ENCODE measurements at places on chromosomes 1 and 21.

DNA sequence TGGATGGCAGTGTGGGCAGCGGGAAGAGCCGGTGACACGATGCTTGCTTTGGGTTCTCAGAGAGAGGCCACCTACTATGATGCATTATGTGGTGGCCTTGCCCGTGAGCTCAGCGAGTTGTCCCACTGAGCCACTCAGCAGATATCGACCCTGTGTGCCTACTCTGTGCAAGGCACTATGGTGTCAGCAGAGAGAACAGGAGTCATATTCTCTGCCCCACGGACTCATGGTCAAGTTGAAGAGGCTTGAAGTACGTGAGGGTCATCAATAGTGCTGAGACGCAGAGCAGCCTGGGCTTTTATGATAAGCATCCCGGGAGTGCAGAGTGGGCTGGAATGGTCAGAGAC lies 466.2 kb downstream of the CAMTA1 start:
- no peak for DNase-seq

DNA sequence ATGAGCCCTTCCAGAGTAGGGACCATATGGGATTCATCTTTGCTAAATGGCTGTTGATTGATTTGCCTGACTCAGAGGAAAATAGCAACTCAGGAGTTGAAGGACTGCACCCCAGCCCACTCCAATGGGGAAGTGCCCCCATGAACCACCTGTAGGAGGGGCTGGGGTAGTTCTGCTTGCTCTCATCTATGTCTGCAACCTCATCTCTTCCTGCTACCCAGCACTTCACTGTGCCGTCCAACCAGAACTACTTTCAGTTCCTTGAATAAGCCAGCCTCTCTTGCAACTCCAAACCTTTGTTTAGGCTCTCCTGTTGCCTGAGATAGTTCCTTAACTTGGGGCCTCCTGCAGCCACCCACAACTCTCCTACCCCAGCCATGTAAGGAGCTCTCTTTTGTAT lies 26.6 kb downstream of the BEND5 start:
- no peak for DNase-seq

- no peak for DNase-seq
These were observed 156.8 kb upstream of the POU3F1 start for GRCh38 chr1:38203441-38203840.

DNA sequence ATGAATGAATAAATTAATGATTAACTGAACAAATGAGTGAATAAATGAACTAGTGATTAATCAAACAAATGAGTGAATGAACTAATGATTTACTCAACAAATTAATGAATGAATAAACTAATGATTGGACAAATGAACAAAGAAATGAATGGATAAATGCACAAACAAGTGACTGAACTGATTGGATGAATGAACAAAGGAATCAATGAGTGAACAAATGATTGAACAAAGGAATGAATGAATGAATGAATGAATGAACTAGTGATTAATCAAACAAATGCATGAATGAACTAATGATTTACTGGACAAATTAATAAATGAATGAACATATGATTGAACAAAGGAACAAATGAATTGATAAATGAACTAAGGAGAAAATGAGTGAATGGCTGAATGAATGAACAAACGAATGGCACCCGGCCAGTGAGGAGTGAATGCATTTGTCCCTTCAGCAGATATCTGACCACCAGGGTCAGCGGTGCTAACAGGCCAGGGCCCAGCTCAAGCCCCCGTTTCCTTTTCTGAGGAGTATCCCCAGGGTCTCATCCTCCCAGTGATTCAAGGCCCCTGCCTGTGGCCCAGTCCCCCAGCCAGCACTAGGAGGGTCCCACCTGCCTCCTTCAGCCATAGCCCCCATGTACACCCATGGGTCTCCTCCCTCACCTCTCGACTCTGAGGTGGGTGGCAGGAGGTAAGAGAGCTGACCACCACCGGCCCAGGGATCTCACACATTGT lies 49.9 kb downstream of the WNT9A start:
- no peak for DNase-seq

- DNase-seq, result peak; percentile 74
These were observed 61.4 kb upstream of the DIRAS3 start for GRCh38 chr1:68111519-68112436.

DNA sequence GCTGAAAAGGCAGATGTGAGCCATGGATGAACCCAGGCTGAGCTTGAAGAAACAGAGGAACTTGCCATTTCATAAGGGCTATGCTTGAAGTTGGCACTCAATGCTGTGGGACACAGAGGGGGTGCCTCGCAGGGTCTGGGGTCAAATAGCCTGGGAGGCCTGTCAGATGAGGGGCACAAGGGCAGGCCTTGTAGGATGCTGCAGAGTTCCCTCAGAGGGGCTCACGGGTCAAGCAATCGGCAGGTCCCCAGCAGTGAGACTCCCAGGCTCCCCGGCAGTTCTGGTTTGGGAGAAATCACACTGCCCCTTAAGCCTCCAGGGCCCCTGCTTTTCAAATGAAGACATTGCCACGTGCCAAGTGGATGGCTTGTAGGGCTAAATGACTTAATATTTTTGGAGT lies 116.7 kb upstream of the GRIK3 start:
- no peak for DNase-seq

DNA sequence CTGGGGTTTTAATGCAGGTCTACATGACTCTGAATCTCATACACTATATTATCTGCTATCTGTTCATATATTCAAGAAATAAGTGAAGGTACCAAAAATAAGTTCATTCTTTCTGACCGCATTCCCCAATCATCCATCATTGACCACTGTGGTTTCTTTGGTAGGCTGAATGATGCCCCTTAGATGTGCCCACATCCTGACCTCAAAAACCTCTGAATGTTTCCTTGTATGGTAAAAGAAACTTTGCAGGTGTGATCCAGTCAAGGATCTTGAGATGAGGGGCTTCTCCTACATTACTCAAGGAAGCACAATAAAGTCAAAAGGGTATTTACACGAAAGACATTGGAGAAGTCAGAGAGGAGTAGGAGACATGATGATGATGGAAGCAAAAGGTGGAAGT lies 60.6 kb upstream of the LRRC8B start:
- no peak for DNase-seq

DNA sequence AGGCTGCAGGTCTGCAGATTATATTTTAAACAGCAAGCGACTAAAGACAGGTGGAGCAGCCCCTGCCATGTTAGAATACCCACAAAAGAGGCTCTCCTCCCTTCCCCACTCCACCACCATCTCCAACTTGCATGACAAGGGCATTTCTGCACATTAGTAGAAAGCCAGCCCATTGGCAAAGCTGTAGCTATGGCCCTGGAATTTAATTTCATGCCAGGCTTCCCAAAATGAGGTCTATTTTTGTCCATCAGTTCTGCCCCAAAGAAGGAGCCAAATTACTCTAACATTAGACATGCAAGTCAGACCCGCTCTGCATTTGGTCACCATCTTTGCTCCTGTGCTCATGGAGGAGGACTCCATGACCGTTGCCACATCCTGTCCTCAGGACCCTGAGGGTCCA lies 115.2 kb downstream of the LAMC2 start:
- no peak for DNase-seq

- no peak for DNase-seq
These were observed at the start of gene KLHDC8A for GRCh38 chr1:205356440-205357139. KLHDC8A (minus strand) TSS chr1:205356922; CDS start chr1:205343604, 13,318 bp downstream.

DNA sequence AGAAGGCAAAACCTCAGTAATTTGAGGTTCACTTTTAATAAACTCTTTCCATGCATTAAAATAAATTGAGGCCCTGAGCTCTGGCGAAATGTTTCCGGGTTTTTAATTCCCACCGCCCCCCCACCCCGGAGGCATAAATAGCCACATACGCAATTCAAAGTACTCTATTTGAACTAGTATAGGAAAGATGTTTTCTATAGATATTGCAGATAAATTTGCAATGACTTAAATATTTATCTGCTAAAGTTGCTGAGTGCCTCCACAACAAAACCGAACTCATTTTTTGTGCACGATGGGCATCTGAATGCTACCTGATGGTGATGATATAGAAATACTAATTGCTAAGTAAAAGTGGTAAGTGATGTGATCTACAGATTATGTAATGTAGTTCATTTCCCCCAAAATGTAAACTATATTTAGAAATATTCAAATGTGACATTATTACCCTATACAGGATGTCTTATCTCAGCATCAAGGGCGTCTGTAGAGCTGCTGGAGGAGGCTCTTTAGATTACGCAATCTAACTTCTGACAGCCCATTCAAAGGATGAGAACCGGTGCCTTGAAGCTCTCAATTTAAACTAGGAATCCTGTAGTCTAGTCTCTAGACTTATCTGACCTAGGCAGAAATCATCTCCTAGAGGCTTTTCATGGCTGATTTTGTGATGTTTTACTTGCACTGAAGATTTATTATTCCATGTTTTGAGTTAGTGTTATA lies 8.5 kb downstream of the IRF2BP2 start:
- no peak for DNase-seq

- no peak for DNase-seq
These were observed 41.0 kb upstream of the DR1 start for GRCh38 chr1:93304716-93305138.

DNA sequence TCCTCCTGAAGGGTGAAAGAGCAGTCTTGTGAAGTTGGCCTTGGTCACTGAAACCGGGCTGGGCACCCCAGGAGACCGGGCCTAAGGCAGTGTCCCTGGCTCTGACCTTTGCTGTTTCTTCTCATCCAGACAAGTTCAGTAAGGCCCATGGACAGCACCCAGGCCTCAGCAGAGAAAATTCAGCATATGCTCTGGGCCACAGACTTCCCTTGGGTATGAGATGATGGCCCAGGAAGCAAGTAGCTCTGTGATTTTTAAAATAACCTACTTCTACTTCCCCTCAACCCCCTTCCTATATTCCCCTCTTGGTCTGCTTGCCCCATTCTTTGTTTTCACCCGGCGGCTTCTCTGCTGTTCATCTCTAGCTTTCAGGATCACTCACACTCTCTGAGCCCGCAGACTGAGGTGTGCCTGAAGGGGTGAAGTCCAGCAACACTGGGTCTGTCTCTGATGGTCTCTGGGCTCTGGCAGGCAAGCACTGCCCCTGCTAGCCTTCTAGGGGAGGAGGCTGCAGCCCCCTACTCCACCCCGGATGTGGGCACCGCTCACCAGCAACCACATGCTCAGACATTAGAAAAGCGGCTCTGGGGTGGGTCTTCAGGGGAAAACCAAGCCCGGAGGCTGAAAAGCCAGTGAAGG lies 2.9 kb upstream of the GPR25 start:
- no peak for DNase-seq

GRCh38 chr1:14614341-14614740 lies 15.9 kb downstream of the KAZN start:
- no peak for DNase-seq

Measured in GM04503 (cell line).